ENCODE measurements at places on chromosomes 5 and 9.

- H3K36me3 ChIP-seq = no peaks in the 10 kb centered on the region
- peaks cover 3% of the 10 kb centered on the region for H3K4me1 ChIP-seq
- H3K27me3 ChIP-seq = no peaks in the 10 kb centered on the region
- H3K4me3 ChIP-seq = no peak overlapping the region
- H3K27ac ChIP-seq = no peak overlapping the region
Observed at GRCh38 chr9:19998153-19998552, 209.3 kb upstream of the SLC24A2 start.

GRCh38 chr9:135486267-135487065 is 6.9 kb downstream of the PPP1R26 start:
- DNase-seq = no peak
- H3K4me1 ChIP-seq = no peaks in the 10 kb centered on the region
- H3K27ac ChIP-seq = no peak overlapping the region
- no peaks in the 10 kb centered on the region for H3K27me3 ChIP-seq
- H3K4me3 ChIP-seq = no peak overlapping the region
- no peaks in the 10 kb centered on the region for H3K36me3 ChIP-seq

- H3K27ac ChIP-seq = no peak overlapping the region
- peaks cover 25% of the 10 kb centered on the region for H3K36me3 ChIP-seq
- no peak for DNase-seq
- no peaks in the 10 kb centered on the region for H3K4me1 ChIP-seq
Observed at GRCh38 chr5:115241881-115242642, 20.6 kb downstream of the PGGT1B start.

- no peaks in the 10 kb centered on the region for H3K4me1 ChIP-seq
- no peak overlapping the region for H3K4me3 ChIP-seq
- DNase-seq = no peak
Observed at GRCh38 chr5:72147569-72147968, 40.3 kb downstream of the MAP1B start.

- H3K36me3 ChIP-seq = no peaks in the 10 kb centered on the region
- H3K4me3 ChIP-seq = no peak overlapping the region
- H3K27me3 ChIP-seq = no peaks in the 10 kb centered on the region
- DNase-seq = no peak
- H3K27ac ChIP-seq = no peak overlapping the region
Observed at GRCh38 chr9:125652759-125653158, 54.2 kb downstream of the MAPKAP1 start.

DNA sequence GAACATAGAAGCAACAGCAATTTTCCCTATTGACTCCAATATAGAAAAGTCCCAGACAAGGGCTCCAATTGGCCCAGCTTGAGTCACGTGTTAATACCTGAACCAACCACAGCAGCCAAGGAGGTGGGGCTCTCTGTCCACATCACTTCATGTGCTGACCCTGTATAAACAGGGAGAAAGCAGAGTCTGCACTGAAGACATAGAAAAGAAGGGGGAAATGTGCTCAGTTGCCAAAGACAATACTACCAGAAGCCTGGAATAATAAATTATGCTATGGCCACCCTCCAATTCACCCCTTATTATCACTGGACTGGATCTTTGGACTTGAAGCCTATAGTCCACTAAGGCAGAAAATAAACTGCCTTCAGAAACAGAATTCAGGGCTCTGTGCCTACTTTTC is 275.4 kb downstream of the EPB41L4A start:
- DNase-seq = no peak
- H3K27me3 ChIP-seq = peaks cover 4% of the 10 kb centered on the region
- no peaks in the 10 kb centered on the region for H3K36me3 ChIP-seq
- H3K27ac ChIP-seq = no peak overlapping the region
- H3K4me3 ChIP-seq = no peak overlapping the region

- no peaks in the 10 kb centered on the region for H3K27me3 ChIP-seq
- H3K4me1 ChIP-seq = no peaks in the 10 kb centered on the region
- DNase-seq = no peak
- H3K36me3 ChIP-seq = no peaks in the 10 kb centered on the region
- H3K27ac ChIP-seq = no peak overlapping the region
- H3K4me3 ChIP-seq = no peak overlapping the region
Observed at GRCh38 chr5:99314721-99315120, 385.9 kb upstream of the CHD1 start.

DNA sequence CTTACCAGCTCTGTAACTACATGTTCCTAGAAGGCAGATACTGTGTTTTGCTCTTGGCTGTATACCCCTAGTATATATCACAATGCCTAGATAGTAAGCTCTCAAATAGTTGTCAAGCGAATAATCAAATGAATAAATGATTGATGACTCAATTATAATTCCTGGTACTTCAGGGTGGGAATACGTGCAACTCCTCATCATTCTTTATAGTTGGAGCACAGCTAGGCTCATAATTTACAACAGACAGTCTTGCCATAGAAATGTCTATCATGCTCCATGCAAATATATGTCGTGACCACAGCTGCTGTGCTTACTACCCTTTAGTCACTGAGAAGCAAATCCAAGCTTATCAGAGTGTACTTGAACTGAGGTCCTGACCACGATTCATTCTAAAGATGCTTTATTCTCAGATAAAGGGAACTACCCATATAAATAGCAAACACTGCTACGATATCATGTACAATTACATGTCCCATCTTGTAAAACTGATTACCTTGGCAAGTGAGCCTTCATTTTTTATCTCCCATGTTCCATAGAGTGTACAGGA is 52.1 kb downstream of the STRBP start:
- DNase-seq = no peak
- H3K27ac ChIP-seq = no peak overlapping the region
- no peaks in the 10 kb centered on the region for H3K27me3 ChIP-seq
- H3K4me3 ChIP-seq = no peak overlapping the region

GRCh38 chr9:71587576-71588362 is 180.5 kb downstream of the CEMIP2 start:
- no peak overlapping the region for H3K27ac ChIP-seq
- H3K36me3 ChIP-seq = no peaks in the 10 kb centered on the region
- H3K27me3 ChIP-seq = peaks cover 3% of the 10 kb centered on the region

DNA sequence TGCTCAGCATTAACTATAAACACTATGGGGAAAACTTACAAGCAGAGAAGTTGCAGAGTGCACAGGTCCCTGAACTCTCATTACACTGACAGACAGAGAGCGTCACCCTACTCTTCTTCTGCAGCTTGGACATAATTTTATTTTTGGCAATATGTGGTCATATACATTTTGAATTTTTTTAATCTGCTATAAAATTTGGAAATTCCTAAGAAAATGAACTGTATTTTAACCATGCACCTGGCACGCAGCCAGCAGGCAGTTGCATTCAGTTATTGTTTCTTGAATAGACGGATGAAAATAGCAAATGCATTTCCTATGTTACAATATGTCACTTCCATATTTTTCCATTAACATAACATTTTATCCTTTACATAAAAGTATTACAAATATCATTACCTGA is 100.2 kb downstream of the SLC25A46 start:
- no peaks in the 10 kb centered on the region for H3K4me1 ChIP-seq
- H3K4me3 ChIP-seq = no peak overlapping the region
- no peak for DNase-seq
- no peak overlapping the region for H3K27ac ChIP-seq

DNA sequence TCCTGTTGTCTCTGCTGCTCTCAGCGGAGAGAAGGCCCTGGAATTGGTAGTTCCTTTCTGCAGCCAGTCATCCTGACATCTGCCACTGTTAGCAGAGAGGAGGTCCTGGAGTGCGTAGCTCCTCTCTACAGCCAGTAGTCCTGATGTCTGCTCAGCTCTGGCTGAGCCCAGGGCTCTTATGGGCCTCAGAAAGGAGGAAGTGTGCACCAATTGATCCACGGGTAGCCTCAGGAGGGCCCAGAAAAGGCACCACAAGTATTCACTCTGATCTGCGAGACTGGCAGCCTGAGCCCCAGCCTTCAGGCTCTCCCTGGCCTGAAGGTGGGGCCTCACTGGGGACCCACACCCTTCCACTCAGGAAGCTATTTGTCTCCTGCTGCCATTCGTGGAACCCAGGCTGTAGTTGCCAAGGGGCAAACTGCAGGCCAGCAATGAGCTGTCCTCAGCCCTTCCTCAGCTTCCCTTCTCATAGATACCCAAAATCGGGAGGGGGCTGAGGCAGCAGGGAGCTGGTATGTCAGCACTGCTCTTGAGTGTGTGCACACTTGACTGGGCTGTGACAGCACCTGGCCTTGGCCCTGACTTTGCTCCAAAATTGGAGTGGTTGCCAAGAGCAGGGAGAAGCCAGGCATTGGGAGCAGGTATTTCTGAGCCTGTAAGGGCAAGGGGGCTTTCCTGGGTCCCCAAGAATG is 1049.5 kb upstream of the ACO1 start:
- peaks cover 21% of the 10 kb centered on the region for H3K4me1 ChIP-seq
- no peak overlapping the region for H3K27ac ChIP-seq
- H3K4me3 ChIP-seq = no peak overlapping the region
- no peak for DNase-seq
- H3K27me3 ChIP-seq = no peaks in the 10 kb centered on the region

DNA sequence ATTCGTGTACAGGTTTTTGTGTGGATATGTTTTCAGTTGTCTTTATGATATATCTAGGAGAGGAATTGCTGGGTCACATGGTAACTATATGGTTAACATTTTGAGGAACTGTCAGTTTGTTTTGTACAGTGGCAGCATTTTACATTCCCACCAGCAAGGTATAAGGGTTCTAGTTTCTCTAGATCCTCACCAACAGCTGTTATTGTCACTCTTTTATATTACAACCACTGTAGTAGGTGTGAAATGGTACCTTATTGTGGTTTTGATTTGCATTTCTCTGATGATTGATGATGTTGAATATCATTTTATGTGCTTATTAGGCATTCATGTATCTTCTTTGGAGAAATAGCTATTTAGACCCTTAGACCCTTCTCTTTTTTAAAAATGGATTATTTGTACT is 82.9 kb downstream of the CCDC171 start:
- no peak for DNase-seq
- H3K36me3 ChIP-seq = no peaks in the 10 kb centered on the region
- H3K27ac ChIP-seq = no peak overlapping the region
- H3K4me1 ChIP-seq = no peaks in the 10 kb centered on the region
- no peaks in the 10 kb centered on the region for H3K27me3 ChIP-seq

DNA sequence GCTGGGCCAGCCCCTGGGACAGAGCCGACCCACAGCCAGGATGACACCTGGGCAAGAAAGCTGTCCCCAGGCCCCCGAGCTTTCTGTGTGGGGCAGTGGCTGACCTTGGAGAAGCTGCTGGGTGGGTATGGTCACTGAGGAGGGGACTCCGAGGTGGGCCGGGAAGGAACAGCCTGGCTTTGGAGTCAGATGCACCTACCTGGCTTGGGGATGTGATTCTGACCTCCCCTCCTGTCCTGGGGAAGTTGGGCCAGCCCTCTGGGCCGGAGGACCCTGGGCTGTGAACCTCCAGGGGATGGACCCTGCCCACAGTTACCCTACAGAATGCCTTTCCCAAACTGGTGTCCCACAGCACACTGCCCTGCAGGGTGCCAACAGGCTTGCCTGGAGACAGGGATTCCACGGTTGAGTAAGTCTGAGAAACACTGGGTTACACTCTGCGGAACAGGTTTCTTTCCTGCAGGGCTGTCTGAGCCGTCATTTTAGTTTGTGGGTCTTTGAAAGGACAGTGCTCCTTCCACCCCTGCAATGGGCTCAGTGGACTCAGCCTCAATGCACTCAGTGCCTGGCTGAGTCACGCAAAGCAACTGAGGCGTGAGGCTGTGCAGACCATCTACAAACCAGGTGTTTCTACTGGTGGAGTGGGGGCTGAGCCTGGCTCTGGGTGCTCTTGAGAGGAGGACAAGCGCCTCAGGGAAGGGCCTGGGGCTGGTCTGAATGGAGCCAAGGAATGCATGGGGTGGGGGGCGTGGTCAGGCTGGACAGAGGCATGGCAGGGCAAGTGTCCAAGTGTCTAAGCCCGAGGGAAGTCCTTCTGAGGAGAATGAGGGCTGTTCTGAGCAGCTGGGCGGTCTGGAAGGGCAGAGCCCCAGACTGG is 41.3 kb upstream of the PHYKPL start:
- no peaks in the 10 kb centered on the region for H3K27me3 ChIP-seq
- H3K4me3 ChIP-seq = no peak overlapping the region
- DNase-seq = no peak
- H3K27ac ChIP-seq = no peak overlapping the region
- H3K36me3 ChIP-seq = no peaks in the 10 kb centered on the region
- no peaks in the 10 kb centered on the region for H3K4me1 ChIP-seq

DNA sequence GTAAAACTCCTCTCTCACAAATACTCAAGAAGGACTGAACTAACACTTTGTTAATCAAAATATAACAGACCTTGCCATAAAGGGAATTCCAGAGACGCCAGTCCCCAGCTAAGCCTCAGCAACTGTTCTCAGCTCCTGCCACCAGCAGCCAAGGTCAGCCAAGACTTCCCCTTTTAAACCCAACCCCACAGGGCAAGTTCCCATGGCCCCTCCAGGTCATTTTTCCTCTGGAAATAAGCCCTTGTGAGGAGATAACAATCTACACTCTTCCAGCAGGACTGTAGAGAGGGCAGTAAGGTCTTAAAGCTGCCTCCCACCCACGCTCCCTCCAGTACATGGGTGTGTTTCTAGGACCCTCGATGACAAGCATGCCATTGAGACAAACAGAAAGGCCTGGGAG is 78.3 kb downstream of the DPYSL3 start:
- H3K27ac ChIP-seq = no peak overlapping the region
- no peaks in the 10 kb centered on the region for H3K4me1 ChIP-seq
- DNase-seq = no peak
- no peak overlapping the region for H3K4me3 ChIP-seq

DNA sequence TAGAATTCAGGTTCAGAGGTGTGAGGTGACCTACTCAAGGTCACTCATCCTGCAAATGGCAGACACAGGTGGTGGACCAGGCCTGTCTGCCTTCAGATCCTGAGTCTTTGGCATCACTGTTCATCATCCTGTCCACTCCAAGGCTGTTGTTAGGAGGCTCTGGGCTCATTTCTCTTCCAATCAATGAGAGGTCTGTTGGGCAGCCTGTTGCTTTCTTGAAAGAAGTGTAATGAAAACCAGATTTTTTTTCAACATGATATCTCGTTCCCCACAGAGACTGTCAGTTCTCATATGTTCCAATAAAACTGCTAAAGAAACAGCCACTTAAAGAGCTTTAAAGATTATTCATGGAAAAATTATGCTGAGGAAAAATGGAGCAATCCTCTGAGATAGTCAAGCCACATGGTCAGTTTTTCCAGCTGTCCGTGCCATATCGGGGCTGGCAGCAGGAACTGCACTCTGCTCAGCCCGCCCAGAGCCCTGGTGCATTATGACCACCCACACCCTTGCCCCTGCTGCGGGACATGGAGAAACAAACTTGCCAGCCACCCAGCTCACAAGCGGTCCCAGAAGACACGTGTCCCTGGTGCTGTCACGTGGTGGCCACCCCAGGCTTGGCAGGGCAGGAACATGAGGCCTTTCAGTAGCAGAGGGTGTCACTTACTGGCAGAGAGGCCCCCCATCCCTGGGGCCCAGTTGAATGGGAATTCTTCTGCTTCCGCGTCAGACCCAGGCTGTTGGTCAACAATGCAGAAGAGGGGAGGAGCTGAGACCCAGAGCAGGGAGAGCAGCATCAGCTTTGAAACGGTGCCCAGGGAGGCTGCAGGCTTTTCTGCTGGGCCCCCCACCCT is 63.7 kb upstream of the ANGPTL2 start:
- H3K36me3 ChIP-seq = no peaks in the 10 kb centered on the region
- DNase-seq = no peak
- H3K4me1 ChIP-seq = no peaks in the 10 kb centered on the region
- H3K27me3 ChIP-seq = no peaks in the 10 kb centered on the region

GRCh38 chr5:40270274-40270845 is 409.4 kb upstream of the PTGER4 start:
- no peaks in the 10 kb centered on the region for H3K4me1 ChIP-seq
- no peak for DNase-seq
- H3K36me3 ChIP-seq = no peaks in the 10 kb centered on the region
- H3K27ac ChIP-seq = no peak overlapping the region

GRCh38 chr5:161535762-161536161 is 10.8 kb downstream of the GABRB2 start:
- H3K36me3 ChIP-seq = no peaks in the 10 kb centered on the region
- DNase-seq = no peak
- no peak overlapping the region for H3K4me3 ChIP-seq
- no peaks in the 10 kb centered on the region for H3K4me1 ChIP-seq

All from effector memory CD4-positive, alpha-beta T cell (primary cell).